ENCODE measurements at places on chromosomes 5 and 9. TPM values are rescaled to one million over a fixed set of nuclear protein-coding genes. Genes with fewer than 3 reads are reported as not detected.

The GPRIN1 gene
- 6.2 TPM for total RNA-seq

The PHF24 gene
- not detected for total RNA-seq

The OTP gene
- total RNA-seq = under 0.01 TPM

The TLX3 gene
- total RNA-seq = 1.9 TPM

The ANKRD33B gene
- 0.36 TPM for total RNA-seq

The PDZD2 gene
- under 0.01 TPM for total RNA-seq

- no peak for DNase-seq
Observed at GRCh38 chr9:133603135-133603927, 5.9 kb downstream of the FAM163B start.

- no peak for DNase-seq
Observed at GRCh38 chr5:140672455-140673186, 755 bp downstream of the DND1 start.

DNA sequence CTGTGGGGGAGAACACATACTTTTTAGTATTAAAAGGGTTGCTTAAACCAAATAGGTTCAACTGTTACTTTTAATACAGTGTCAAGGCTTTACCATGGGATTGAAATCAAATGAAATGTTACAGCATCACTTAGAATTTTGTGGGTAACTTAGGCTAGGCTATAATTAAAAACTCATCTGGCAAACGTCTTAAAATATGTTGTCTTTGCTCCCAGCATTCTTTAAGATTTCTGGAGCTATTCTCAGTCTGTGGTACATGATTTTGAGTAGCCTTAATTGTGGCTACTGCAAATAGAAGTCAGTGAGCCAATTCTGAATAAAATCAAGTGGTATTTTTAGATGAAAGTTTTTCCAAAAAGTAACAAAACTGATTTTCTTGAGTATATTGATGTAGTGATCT, 30.7 kb downstream of the UHRF2 start:
- DNase-seq = no peak

DNA sequence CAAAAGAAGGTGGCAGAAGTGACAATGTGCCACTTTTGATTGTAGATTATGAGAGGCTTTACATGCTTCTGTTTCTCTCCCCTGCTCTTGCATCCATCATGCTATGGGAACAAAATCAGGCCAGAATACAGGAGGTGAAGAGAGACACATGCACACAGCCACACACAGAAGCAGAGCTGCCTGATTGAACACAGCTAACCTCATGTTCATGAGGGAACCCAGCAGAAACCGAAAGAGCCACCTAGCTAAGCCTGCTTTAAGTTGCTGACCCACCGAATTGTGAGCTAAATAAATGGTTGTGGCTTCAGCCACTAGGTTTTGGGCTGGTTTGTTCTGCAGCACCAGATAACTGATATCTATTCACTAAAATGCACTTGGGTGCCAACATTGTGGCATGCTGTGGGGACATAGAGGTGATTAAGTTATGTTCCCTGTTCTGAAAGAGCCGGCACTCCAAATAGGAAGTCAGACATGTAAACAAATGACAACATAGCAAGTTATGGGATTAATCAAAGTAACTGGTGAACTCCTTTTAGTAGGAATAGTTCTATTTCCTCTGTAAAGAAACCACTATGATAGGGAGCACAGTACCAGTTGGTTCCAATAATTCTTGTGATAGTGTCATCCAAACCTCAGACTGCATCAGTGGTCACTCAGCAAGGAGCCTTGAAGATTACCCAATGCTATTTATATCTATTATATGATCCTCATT, 93.6 kb upstream of the TNC start:
- peak; percentile 88 for DNase-seq

GRCh38 chr5:52963636-52964035, 25.5 kb upstream of the ITGA2 start:
- no peak for DNase-seq

DNA sequence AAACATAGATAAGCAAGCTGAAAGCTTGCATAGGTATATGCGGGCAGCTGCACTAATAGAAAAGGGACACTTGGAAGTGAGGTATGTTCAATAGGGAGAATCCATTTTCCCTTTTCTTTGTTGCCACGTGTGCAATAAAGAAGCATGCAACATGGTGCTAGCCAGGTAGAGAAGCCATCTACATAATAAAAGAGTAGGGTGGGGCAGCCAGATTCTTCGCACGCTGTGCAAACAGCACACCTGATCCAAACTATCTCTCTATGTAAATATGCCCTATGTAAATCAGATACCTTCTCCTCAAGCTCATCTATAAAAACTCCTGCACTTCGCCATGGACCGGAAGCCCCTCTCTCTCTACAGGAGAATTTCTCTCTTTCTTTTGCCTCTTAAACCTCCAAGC, 91.9 kb upstream of the C9orf72 start:
- DNase-seq = no peak

DNA sequence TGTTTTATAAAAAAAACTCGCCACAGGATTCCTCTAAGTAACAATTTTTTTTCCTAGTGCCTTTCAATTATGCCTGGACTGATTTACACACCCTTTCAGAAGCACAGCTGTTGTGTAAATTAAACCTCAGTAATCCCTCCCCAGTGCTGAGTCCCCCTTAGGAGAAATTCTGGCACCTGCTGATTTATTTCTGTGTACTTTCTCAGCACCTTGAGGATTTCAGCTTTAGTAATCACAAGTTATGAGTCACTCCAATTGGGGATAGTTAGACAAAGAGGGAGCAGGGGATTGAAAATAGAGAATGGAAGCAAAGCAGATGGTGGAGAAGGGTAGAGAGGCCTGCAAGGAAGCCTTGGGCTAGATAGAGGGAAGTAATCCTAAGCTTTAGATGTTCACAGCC, 171.7 kb downstream of the TTLL11 start:
- no peak for DNase-seq

DNA sequence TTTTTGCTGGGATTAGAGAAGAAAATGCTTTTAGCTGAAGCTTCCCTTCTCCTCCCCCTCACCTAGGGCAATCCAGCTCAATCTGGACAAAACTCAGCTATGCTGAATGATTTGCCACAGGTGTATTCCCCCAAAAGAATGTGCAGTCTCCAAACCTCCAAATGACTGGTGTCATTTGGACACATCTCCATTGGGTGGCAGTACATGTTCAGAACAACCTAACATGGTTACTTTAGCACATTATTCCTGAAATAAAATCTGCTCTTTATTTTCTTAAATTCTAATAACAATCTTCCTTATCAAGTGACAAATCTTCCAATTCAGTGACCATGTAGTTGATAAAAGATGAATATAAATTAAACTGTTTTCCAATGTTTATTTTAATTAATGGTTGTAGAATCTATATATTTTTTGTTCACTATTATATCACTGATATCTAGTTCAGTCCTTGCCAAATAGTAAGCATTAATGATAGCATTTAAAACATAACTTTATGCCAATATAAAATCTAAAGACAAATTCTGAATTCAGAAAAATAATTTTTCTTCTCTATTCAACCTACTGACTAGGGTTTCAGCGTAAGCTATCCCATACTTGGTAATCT, 61.3 kb upstream of the MOCS2 start:
- peak; percentile 35 for DNase-seq

DNA sequence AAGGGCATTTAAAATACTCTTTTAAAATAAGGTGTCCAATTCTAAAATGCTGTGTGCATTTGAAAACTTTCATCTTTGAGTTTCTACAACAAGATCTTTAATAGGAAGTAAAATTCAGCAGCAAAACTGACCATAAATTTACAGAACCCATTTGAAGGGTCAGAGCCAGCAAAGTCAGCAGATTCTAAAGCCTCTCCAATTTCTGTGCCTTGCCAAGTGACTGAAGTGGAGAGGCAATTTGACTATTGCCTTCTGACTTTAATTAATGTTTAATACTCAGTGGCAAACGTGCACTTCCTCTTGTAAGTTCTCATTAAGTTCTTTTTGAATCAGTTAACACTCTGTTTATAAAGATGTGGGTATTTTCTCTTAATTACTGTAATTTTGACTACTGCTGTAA, 155.2 kb downstream of the BAAT start:
- DNase-seq = no peak

- no peak for DNase-seq
Observed at GRCh38 chr9:96343515-96344360, 39.8 kb downstream of the SLC35D2 start.

- DNase-seq = peak; percentile 3
Observed at GRCh38 chr5:112779531-112779930, 41.8 kb downstream of the APC start.

DNA sequence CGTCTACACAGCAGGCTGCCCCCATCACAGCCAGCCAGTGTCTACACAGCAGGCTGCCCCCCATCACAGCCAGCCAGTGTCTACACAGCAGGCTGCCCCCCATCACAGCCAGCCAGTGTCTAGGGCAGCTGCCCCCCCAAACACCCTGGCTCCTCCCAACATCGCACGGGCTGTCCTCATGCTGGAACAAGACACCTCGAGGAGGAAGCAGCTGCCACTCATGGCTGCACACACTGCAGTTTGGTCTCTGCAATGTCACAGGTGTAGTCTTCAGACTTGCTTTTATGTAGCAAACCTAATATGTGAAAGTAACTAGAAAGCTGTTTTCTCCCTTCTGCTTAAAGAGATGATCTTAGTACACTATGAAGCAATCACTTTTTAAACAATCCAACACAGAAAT, 9.7 kb downstream of the LRRC14B start:
- DNase-seq = no peak

DNA sequence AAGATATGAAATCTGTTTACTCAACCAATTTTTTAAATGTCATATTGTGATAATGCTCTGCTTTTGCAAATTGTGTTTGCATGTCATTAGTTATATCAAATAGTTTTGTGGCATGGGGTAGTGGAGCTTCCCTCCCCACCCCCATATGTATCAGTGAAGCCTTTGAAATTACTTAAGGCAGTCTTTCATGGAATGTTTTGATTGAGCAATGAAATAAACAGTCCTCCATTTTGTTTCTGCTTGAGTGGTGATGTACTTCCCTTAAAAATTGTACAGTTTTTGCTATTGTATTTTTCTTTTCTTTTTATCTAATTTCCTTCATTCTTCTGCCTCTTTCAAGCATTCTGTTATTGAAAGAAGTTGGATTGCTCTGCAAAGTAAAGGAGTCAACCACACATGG, 3.5 kb downstream of the SOWAHA start:
- no peak for DNase-seq

GRCh38 chr5:36928947-36929346, 52.4 kb downstream of the NIPBL start:
- DNase-seq = peak; percentile 64

GRCh38 chr5:150068071-150068470, 18.3 kb downstream of the CSF1R start:
- no peak for DNase-seq

- peak; percentile 78 for DNase-seq
Observed at GRCh38 chr5:61000887-61001286, 55.9 kb downstream of the NDUFAF2 start.

- no peak for DNase-seq
Observed at GRCh38 chr9:86731511-86732063, 215.7 kb downstream of the GAS1 start.

DNA sequence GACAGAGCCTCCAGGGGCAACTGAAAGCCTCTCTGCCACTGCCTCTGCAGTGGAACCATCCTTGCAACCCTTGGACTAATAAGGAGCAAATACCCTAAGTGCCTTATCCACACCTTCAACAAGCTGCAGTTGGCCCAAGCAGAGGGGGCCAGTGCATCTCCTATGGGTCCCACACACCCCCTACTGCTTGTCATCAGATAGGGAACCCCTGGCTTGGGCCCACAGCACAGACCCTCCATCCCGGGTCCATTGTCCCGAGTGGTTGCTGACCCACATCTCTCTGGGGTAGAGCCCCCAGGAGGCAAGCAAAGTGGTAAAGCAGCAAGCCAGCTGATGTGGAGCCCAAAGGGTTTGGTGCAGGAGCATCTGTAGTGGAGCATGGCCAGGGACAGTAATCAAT, 119.5 kb downstream of the PJA2 start:
- DNase-seq = no peak

DNA sequence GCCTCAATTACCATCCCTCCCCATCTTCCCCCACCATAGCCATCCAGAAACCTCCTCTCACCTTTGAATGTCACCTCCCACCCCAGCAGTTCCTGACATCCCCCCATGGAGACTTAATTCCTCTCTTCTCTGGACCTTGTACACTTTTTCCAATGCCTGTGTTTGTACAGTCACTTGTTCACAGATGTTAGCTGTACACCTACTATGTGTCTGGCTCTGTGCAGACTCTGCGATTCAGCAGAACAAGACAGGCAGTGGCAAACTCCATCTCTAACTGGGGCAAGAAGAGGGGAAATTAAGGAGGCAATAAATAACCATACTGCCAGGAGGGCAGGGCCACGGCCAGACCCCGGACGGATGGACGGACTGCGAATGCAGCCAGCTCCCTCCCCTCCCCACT, 29.8 kb upstream of the CRB2 start:
- DNase-seq = no peak

DNA sequence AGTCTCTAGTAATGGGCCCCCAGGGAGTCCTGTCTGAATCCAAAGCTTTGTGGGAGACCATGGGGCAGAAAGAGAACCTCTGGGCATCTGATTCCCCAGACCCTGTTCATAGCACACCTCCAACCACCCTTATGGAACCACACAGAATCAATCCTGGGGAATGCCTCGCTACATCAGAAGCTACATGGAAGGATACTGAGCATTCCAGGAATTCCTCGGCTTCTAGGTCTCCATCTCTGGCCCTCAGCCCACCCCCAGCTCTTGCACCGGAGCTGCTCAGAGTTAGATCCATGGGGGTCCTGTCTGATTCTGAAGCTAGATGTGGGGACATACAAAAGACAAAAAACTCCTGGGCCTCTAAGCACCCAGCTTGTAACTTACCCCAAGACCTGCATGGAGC, 28.4 kb downstream of the VCP start:
- no peak for DNase-seq

DNA sequence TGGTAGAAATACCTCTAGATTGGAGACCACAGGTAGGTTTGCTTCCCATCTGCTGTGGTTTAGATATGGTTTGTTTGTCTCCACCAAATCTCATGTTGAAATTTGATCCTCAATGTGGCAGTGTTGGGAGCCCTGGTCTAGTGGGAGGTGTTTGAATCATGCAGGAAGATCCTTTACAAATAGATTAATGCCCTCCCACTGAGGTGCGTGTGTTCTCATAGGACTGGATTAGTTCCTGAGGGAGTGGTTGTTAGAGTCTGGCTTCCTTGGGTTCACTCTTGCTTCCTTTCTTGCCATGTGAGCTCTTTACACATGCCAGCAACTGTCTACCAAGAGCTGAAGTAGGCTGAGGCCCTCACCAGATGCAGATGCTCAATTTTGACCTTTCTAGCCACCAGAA, 391.1 kb upstream of the GRIA1 start:
- no peak for DNase-seq

DNA sequence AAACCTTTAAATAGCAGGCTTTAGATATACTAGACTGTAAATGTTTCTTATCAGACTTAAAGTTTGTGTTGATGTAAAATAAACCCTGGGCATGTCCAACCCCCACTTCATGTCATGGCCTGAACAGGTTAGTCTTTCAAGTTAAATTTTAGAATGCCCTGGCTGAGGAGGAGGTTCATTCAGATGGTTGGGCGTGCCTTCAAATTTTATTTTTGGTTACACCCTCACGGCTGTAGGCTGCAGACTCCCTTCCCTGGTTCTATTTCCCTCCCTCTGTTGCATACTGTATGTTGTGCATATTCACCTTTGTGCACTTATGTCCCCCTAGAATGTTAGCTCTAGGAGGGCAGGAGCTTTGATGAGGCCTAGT, 5.3 kb upstream of the BICD2 start:
- no peak for DNase-seq

All from RPMI7951 (cell line).